ENCODE measurements at places on chromosomes 7 and 10.

DNA sequence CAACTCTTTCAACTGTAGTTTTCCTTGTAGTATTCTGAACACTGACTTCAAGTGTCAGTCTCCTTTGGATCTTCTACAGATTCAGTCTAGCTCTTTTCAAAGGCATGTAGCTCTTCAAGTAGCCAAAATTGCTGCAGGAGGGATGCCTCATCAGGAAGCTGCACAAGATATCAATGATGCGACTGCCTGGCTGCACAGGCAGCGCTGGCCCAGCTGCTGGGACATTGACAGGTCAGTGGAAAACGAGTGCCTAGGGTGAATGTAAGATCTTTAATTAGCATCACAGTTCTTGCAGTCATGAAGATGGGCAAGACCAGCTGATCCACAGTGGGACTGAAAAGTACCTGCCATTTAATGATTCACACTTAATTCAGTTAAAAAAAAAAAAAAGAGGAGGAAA, 167.6 kb downstream of the ANK3 start:
- no peak for DNase-seq

DNA sequence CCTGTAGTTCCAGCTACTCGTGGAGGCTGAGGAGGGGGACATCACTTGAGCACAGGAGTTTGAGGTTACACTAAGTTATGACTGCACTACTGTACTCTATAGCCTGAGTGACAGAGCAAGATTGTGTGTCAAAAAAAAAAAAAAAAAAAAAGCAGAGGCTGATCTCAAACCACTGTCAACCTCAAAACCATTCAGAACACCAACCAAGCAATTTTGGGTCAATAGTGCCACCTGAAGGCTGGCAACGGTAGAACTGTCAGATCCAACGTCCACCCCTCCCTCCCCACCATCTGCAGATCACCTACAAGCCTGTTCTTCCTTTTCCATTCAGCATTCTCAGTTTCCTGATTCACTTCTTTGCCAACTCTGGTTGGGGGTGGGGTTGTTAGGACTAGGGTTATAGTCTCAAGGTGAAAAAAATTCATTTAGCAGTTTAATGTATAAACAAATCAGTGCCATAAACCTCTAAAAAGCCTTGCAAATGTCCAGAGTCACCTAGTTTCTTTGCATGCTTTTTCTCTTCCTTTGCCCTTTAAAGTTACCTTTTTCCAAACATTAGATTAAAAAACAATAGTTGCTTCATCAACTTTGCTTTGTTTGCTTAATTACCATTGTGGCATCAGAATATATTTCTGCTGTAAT, 2.6 kb downstream of the MRPS33 start:
- DNase-seq = no peak

DNA sequence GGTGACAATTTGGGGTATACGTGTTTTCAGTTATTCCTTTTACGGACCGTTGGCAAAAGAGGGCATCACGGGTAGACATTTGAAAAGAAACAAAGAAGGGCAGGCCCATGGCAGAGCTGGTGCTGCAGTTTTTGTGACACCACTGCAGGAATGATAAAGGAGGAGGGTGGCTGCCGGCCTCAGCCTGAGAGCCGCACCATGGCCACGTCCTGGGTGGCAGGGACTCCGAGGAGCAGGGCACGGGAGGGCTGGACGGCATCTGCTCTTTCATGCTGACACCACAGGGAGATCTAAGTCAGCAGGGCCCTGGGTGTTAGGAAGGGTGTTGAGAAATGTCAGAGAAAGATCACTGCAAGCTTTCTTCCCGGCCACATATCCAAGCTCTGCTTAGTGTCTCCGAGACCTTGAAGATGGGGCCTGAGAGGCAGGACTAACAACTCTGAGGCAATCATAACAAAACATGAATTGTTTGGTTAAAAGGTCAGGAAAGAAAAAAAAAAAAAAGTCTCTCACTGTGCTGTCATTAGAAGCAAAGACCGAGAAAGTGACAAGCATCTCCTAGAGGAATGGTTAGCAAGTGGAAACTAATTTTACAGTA, 36.6 kb downstream of the INSYN2A start:
- DNase-seq = no peak

DNA sequence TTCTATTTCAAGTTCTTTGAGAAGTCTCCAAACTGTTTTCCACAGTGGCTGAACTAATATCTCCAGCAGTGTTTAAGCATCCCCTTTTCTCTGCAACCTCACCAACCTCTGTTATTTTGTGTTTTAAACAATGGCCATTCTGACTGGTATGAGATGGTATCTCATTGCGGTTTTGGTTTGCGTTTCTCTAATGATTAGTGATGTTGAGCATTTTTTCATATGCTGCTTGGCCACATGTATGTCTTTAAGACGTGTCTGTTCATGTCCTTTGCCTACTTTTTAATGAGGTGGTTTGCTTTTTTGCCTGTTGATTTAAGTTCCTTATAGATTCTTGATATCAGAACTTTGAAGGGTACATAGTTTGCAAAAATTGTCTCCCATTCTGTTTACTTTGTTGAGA, 156.6 kb upstream of the IMMP2L start:
- DNase-seq = no peak

- no peak for DNase-seq
Observed at GRCh38 chr10:131733596-131733995, 167.2 kb upstream of the PPP2R2D start.

DNA sequence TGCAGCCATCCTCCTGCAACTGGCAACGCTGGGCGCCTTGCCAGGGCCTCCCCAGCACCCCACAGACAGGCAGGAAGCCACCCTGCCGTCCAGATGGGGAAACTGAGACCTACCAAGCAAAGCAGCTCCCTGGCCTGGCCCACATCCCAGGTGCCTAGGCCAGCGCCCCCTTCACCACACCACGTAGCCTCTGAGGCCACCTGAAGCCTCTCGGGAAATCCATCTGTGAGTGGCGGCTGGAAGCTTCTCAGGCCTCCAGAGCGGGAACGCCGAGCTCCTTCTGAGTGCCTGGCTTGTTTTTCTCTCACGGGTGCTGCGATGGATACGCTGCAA, 58.7 kb downstream of the UNCX start:
- no peak for DNase-seq

- DNase-seq = no peak
Observed at GRCh38 chr10:17344206-17344605, 110.2 kb downstream of the ST8SIA6 start.

GRCh38 chr10:47104151-47104605, 192.9 kb downstream of the PTPN20 start:
- no peak for DNase-seq

DNA sequence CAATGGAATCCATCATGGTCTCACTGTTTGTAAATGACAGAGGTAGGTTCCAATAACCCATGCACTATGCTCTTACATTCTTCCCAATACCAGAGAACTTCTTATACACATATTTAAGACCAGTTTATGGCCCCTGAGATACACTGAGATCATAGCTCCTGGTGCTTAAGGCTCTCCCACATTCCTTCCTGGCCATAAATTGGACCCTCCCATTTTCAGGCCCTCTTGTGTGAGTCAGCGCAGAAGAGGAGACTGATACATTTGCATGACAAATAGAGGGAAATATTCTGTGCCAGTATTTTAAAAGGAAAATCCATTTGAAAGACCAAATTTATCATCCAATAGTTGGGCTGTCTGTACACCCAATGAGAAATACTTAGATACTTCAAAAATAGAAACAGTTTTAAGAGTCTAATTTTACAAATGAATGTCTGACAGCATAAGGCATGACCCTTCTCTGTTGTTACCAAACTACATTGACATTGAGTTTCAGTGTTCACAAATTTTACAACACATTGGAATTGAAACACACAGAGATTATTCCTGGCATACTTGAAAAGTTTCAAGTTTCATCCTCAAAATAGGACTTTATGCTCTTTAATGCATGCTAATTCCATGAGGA, 35.3 kb downstream of the SLC16A9 start:
- DNase-seq = no peak

- no peak for DNase-seq
Observed at GRCh38 chr7:112882991-112883390, 92.8 kb upstream of the TMEM168 start.

DNA sequence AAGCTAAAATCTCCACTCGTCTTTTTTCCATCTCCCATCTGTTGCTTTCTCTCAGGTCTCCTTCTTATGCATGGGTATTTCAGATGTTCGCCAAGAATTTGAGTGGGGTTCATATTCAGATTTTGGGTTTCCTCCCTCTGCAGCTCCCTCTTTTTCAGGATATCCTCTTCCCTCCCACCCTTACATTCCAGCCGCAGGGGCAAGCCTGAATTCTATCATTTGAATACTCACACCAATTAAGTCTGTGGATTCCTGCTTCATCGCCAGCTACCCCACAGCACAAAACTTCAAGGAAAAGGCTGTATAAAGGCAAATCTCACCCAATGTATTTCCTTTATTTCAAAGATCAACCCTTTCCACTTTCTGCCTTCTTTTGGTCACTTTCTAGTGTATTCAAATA, 41.6 kb upstream of the FOXI2 start:
- DNase-seq = no peak

DNA sequence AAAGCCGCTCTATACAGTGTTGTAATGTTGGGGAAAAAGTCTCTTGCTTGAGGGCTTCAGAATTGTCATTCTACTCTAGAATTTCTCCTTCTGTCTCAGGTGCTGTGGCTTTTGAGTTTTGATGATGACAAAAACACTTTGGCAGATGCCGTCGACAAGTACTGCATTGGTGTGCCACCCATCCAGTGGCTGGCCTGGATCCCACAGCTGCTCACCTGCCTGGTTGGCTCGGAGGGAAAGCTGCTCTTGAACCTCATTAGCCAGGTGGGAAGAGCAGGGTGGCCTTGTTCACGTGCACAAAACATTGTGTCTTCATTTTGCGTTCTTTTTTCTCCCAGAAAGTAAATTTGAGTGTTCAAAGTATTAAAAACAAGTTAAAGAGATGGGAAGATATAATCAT, 112.0 kb downstream of the TRRAP start:
- peak; percentile 21 for DNase-seq

DNA sequence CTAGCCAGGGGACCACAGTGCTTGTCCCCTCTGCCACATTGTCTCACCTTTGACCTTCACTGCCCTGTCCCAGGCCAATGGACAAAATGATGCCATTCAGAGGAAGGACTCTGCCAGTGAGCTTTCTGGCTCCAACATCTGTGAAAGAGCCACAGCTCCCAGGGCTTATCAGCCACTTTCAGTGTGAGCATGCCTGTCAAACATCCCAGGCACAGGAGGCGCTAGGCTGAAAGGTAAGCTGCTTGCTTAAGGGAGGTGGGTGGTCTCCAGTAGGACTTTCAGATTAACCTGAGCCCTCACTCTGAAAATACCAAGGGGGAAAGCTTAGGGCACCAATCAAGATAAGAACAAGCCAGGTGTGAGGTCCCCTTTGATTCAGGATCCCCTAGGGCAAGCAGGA, 59.8 kb upstream of the GDF10 start:
- DNase-seq = no peak

GRCh38 chr7:44235582-44236332, 35.0 kb downstream of the YKT6 start:
- DNase-seq = no peak

DNA sequence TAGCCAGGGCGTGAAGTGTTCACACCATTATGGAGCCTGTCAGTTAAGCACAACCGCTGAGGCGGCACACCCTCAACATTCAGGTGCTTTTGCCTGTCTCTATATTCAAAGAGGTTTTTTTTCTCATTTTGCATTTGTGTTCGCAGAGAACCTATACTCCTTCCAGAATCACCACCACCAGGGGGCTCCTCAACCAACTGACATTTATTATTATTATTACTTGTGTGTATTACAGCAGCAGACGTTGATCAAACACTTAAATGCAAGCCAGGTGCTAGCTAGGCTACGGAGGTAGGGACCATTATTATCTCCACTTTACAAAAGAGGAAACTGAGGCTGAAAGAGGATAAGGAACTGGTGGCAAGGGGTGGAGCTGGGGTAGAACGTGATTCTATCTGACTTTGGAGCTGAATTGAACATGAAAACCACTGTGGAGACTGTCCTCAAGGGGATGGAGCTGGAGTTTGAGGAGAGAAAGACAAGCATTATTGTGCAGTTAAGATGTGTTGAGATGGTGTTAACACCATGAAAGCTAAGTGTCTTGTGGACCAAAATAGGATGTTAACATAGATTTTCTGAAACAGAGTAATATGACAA, 133.8 kb upstream of the PLXNA4 start:
- no peak for DNase-seq

GRCh38 chr7:952548-953441, 1.7 kb downstream of the ADAP1 start:
- no peak for DNase-seq

- no peak for DNase-seq
Observed at GRCh38 chr10:79413196-79413595, 32.2 kb downstream of the ZCCHC24 start.

GRCh38 chr10:100391163-100392002, 44.4 kb downstream of the SCD start:
- DNase-seq = no peak

- DNase-seq = no peak
Observed at GRCh38 chr10:100480002-100480401, 17.2 kb downstream of the WNT8B start.

DNA sequence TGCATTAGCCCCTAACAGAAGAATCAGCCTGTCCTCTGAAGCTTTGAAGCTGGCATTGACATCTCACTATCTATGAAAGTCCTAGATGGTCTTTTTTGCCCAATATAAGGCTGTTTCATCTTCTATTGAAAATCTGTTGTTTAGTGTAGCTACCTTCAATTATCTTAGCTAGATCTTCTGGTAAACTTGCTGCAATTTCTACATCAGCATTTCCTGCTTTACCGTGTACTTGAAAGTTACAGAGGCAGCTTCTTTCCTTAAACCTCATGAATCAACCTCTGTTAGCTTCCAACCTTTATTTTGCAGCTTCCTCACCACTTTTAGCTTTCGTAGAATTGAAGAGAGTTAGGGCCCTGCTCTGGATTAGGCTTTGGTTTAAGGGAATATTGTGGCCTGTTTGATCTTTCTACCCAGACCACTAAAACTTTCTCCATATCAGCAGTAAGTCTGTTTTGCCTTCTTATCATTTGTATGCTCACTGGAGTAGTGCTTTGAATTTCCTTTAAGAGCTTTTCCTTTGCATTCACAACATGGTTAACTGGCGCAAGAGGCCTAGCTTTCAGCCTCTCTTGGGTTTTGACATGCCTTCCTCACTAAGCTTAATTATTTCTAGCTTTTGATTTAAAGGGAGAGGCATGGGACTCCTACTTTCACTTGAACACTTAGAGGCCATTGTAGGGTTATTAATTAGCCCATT, 32.5 kb downstream of the ARID5B start:
- no peak for DNase-seq

- no peak for DNase-seq
Observed at GRCh38 chr10:58969576-58969975, 206.9 kb upstream of the PHYHIPL start.

DNA sequence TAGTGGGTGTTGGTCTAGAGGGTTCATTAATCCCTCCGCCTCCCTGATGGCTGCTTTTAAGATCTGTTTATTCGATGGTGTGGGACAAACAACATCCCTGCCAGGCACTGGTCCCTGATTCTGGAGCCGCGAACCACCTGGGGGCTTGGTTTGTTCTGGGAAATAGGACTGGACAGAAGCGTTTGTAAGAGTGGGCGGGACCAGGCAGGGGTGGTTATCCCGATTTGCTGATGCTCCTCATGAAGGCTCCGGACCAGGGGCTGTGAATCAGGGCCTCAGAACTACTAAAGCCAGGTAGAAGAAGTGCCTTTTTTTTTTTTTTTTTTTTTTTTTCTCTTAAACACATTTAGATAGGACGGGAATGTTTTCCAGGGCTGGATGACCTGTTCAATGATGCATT, 273.4 kb downstream of the WDR37 start:
- DNase-seq = no peak

GRCh38 chr7:86942081-86942480, 117.4 kb downstream of the ELAPOR2 start:
- DNase-seq = no peak
